ENCODE measurements at places on chromosomes 5 and 9. TPM values are rescaled to one million over a fixed set of nuclear protein-coding genes. Genes with fewer than 3 reads are reported as not detected.

DNA sequence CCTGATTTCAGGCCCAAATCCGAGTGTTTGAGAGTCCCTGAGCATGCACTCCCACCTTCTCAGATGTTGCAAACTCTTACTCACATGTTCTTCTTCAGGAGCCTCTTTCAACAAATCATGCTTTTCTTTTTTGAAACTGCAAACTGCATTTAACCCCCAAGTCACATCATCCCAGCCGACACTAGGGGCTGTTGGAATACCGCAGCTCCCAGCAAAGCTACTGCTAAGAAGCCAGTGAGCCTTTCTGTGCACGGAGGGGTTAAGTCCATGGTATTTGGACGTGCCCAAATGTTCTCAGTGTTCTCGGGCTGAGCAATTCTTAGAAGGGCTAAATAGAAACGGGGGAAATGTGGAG, 282.9 kb downstream of the NFIB start:
- DNase-seq = no peak
- H3K4me1 ChIP-seq = peaks cover 73% of the 10 kb centered on the region
- H3K27ac ChIP-seq = peak overlapping the region; percentile 96
- peak overlapping the region; percentile 13 for H3K4me3 ChIP-seq
- H3K36me3 ChIP-seq = no peaks in the 10 kb centered on the region
- H3K27me3 ChIP-seq = no peaks in the 10 kb centered on the region

SLC34A3 gene
- total RNA-seq = 0.27 TPM

- DNase-seq = no peak
- no peaks in the 10 kb centered on the region for H3K4me1 ChIP-seq
- H3K4me3 ChIP-seq = no peak overlapping the region
- no peak overlapping the region for H3K27ac ChIP-seq
- peaks cover 16% of the 10 kb centered on the region for H3K36me3 ChIP-seq
- H3K27me3 ChIP-seq = no peaks in the 10 kb centered on the region
Observed at GRCh38 chr5:177526791-177527190, 10.0 kb upstream of the DDX41 start.

DYNC2I2 gene
- total RNA-seq = 37.2 TPM

OTP gene
- not detected for total RNA-seq

- DNase-seq = no peak
- no peak overlapping the region for H3K4me3 ChIP-seq
- H3K4me1 ChIP-seq = peaks cover 27% of the 10 kb centered on the region
- no peaks in the 10 kb centered on the region for H3K36me3 ChIP-seq
- no peak overlapping the region for H3K27ac ChIP-seq
Observed at GRCh38 chr5:116738615-116739261, 164.1 kb upstream of the SEMA6A start.

- peaks cover 11% of the 10 kb centered on the region for H3K4me1 ChIP-seq
- peak overlapping the region; percentile 69 for H3K4me3 ChIP-seq
- no peak for DNase-seq
Observed at GRCh38 chr9:126499005-126499910, 114.5 kb upstream of the LMX1B start.

HTR4 gene
- 0.27 TPM for total RNA-seq

KIF24 gene
- total RNA-seq = 3.9 TPM

- no peaks in the 10 kb centered on the region for H3K27me3 ChIP-seq
- no peak for DNase-seq
- no peak overlapping the region for H3K4me3 ChIP-seq
- no peaks in the 10 kb centered on the region for H3K4me1 ChIP-seq
- H3K27ac ChIP-seq = no peak overlapping the region
Observed at GRCh38 chr5:69468631-69469030, 24.0 kb upstream of the OCLN start.

DNA sequence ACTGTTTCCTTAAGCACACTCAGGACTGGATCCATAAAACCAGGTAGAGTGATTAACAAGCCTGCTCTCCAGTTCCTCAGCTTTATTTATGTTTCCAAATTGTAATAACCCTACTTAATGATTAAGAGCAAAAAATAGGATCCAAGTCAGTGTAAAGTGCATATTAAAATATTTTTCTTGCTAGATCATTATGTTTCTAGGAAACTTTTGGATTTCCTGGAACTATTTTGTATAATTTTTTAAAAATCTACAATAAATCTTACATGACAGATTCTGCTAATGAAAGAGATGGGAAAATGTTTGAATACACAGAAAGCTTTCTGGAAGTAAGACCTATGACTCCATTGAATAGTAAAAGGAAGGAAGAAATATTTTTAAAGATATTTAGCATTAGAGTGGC, 35.5 kb downstream of the BHMT start:
- H3K27ac ChIP-seq = no peak overlapping the region
- no peak for DNase-seq
- no peaks in the 10 kb centered on the region for H3K36me3 ChIP-seq
- H3K27me3 ChIP-seq = no peaks in the 10 kb centered on the region
- H3K4me3 ChIP-seq = no peak overlapping the region
- peaks cover 30% of the 10 kb centered on the region for H3K4me1 ChIP-seq

- no peak overlapping the region for H3K4me3 ChIP-seq
- H3K4me1 ChIP-seq = peaks cover 3% of the 10 kb centered on the region
- H3K27ac ChIP-seq = no peak overlapping the region
- no peak for DNase-seq
Observed at GRCh38 chr5:43711496-43711895, 108.5 kb downstream of the NNT start.

DNA sequence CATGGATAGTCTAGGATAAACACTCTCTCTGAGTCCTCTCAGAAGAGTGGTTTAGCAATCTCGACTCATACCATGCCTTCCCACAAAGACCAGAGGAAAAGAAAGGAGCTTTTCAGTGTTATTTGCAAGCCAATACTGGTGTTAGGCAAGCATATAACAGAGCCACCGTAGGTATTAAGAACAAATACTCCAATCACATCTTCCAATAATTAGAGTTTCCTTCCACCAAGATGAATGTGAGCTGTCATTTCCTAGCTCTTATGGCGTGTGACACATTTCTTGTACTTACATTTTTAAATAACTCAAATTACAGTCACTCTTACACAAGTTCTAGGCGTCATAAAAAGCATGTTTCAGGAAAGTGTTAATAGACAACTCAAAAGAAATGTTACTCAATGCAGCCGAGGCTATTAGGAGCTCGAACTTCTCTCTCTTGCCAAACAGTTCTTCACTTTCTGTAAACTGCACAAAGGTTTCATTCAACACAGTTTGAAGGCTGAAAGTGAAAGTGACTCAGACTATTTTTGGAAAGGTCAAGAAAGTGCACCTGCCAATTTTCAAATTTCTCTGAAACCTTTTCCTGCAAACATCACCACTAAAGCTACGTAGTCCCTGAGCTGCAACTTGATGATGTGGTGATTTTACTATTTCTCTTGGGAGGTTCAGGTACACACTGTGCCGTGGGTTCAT, 153.8 kb downstream of the AUH start:
- no peaks in the 10 kb centered on the region for H3K27me3 ChIP-seq
- H3K27ac ChIP-seq = no peak overlapping the region
- H3K36me3 ChIP-seq = peaks cover 16% of the 10 kb centered on the region
- H3K4me1 ChIP-seq = peaks cover 23% of the 10 kb centered on the region

TLX3 gene
- total RNA-seq = not detected

DNA sequence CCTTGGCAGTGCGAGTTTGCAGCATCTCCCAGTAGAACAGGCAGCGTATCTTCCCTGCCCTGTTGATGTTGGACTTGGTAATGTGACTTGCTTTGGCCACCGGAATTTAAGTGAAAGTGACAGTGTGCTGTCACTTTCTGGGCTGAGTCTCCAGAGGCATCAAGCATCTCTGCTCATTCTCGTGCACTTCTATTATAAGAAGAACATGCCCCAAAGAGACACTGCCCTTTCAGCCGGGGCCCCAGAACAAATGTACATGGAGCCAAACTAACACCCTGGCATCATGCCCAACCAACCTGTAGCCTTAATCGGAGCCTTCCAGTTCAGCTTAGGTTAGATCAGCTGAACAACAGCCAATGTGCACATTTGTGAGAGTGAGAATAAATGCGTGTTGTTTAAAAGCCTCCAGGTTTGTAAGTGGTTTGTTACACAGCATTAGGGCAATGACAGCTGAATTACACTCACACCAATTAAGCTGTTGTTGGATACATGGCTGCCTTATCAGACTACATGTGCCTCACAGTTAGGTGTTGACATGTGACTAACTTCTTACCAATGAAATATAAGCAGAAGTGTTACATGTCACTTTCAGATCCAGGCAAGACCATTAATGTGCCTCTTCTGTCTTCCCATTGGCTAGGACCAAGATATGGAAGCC, 22.1 kb upstream of the FRMD3 start:
- H3K4me3 ChIP-seq = no peak overlapping the region
- H3K36me3 ChIP-seq = no peaks in the 10 kb centered on the region
- no peak overlapping the region for H3K27ac ChIP-seq
- H3K4me1 ChIP-seq = no peaks in the 10 kb centered on the region
- peaks cover 43% of the 10 kb centered on the region for H3K27me3 ChIP-seq

SPATA24 gene
- 4.8 TPM for total RNA-seq

DNA sequence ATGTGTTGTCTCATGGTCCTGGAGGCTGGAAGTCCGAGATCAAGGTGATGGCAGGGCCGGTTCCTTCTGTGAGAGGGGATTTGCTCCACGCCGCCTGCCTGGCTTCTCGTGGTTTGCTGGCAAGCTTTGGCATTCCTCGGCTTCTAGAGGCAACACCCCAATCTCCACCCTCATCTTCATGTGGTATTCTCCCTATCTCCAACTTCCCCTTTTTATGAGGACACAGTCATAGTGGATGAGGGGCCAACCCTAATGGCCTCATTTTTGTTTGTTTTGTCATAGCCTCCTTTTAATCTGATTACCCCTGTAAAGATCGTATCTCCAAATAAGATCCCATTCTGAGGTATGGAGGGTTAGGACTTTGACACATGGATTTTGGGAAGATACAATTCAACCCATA, 41.7 kb upstream of the CLK4 start:
- peaks cover 9% of the 10 kb centered on the region for H3K4me1 ChIP-seq
- H3K27me3 ChIP-seq = no peaks in the 10 kb centered on the region
- peaks cover 29% of the 10 kb centered on the region for H3K36me3 ChIP-seq
- H3K27ac ChIP-seq = no peak overlapping the region
- no peak overlapping the region for H3K4me3 ChIP-seq
- DNase-seq = no peak

DNA sequence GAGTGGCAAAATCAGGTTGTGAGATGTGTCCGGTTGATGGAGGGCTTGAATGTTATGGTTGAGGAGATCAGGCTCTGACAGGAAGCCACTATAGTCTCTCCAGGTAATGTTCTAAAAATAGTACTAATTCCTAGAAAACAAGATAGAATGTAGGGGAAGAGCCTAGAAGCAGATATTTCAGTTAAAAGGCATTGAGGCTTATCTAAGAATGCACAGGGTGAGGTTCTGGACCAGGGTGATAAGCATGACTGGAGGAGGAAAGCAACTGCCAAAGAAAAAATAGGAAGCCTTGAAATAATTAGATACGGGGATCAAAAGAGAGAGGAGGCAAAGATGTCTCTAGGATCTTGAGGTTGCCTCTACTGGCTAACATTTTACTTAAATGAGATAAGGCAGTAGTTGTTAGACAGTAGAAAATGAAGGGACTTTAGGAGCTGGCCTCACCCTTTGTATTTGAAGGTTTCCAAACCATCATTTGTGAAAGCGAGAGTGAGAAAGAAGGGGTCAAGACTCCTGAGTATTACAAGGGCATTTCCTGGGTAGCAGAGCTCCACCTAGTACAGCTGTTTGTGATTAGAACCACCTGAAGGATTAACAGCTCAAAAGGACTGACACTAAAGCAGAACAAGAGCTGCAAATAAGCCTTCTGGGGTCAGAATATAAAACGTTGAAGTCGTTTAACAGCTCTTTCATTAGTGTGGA, 15.4 kb upstream of the ARL15 start:
- H3K27me3 ChIP-seq = no peaks in the 10 kb centered on the region
- H3K36me3 ChIP-seq = no peaks in the 10 kb centered on the region
- no peak overlapping the region for H3K27ac ChIP-seq
- H3K4me1 ChIP-seq = no peaks in the 10 kb centered on the region
- DNase-seq = no peak

DNA sequence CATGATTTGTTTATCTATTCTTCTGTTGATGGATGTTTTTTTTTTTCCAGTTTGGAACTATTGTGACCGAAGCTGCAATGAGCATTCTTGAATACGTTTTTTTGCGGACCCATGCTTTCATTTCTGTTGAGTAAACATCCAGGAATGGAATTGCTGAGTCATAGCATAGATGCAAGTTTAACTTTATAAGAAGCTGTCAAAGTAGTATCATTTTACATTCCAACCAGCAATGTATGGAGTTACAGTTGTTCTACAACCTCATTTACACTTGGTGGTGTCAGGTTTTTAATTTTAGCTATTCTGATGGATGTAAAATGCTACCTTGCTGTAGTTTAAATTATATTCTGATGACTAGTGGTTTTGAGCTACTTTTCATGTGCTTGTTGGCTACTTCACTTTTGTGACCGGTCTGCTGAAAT, 49.0 kb downstream of the NPR3 start:
- H3K27ac ChIP-seq = no peak overlapping the region
- no peaks in the 10 kb centered on the region for H3K36me3 ChIP-seq
- no peaks in the 10 kb centered on the region for H3K4me1 ChIP-seq
- no peak overlapping the region for H3K4me3 ChIP-seq
- H3K27me3 ChIP-seq = peaks cover 23% of the 10 kb centered on the region

OTULINL gene
- 3.0 TPM for total RNA-seq

DNA sequence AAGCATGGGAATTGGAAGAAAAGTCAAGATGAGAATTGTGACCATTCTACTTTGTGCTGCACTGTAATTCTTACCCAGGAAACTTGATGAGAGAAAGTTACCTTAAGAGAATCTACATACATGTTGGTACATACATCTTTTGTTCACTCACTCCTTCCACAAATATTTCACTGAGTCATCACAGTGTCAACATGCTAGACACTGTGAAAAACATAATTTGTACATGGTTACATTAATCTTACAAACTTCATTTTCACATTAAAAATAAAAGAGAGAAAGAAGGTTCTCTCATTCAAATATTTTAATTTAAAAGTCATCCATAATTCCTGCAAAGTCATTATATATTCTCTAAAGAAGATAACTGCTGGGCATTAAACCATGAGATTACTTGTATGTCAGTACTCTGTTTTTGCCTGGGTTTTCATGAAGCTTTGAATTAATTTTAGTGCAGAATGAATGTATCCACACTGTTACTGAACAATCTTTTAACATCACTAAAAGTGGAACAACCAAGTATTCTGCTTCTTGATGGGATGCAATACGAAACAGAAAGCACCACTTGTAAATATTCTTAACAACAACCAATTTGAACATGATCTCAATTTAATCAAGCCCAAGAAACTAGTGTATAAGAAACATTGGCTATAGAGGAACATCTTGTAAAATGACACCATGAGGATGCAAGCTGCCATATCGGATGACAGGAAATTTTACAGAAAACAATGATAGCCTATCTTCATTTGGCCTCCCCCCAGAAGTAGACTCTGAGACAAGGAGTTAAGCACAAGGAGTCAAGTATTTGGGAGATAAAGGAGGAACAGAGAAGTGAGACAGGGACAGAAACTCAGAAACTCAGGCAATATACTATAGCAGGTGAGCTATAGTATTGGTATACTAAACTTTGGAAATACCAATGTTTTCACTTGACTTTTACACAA, 28.4 kb downstream of the ERP44 start:
- H3K36me3 ChIP-seq = peaks cover 9% of the 10 kb centered on the region
- H3K27ac ChIP-seq = no peak overlapping the region
- H3K27me3 ChIP-seq = no peaks in the 10 kb centered on the region
- H3K4me3 ChIP-seq = no peak overlapping the region
